Upper lobe of left lung (tissue), 6 donors: ENCODE measurements at places on chromosomes 3 and 15.

DNA sequence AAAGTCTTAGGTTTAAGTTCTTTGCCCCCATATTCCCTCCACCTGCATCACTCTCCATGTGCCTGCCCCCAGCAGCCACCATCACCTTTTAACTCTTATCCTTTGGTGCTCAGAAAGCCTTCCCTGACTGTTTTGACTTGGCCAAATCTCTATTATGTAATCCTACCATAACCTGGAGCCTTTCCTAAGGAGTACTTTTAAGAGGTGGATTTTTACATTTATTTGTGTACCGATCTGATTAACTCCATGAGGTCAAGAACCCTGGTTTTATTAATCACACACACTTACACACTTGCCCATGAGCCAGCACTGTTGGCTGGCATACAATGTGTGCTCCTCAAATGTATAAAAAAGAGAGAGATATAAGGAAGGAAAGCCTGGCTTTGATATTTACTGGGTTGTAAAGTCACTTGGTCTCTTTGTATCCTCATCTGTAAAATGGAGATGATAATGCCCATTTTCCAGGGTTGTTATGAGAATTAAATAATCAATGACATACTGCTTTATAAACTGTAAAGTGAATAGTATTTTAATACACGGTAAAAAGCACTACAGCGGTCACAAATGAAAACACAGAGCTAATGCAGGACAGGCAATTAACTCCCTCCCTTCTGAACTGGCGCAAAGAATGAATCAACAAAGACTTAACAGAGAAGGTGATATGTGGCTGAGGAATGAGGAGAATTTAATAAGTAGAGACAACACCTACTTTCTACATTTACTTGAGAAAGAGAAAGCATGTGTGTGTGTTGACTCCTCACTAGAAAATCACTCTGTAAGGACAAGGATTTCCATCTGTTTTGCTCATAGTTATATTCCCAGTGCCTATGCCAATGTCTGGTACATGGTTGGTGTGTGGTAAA is 45.4 kb downstream of the ATP13A4 start:
- no peak for DNase-seq

DNA sequence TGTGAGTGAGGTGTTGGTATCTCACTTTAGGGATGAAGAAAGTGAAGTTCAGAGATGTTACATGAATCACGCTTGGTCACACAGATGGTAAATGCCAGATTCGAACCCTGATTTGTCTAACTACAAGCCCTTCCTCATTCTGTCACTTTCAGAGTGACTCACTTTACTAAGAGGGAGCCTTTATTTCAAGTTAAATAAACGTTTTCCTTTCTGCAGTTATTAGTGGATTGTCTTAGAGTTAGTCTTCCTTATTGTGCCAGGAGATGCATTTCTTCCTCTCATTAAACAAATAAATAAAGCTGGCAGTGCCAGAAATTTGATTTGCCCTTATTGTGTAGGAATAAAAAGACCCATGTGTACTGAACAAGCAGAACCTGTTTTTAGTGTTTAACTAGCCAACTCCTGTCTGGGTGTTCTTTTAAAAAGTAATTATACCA is 162.5 kb downstream of the AKAP13 start:
- no peak for DNase-seq

- no peak for DNase-seq
Measured at GRCh38 chr15:53000409-53000808, 210.3 kb upstream of the ONECUT1 start.

DNA sequence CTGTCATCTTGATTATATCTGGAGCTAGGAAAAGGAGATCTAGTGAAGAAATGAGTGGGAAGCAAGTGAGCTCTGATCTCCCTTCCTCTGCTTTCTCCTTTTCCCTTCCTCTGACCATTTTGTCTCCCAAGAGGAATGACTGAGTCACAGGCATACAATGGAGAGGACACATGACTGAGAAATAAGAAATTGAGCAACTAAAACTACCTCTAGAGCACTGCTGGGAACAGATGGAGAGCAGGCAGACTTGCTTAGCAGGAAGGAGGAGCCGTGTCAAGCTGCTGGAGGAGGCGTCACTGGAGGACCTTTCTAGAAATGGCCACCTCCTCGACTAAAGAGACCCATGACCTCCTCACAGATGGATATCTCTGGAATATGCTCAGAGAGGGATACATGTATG is 66.9 kb upstream of the MYO5C start:
- no peak for DNase-seq

DNA sequence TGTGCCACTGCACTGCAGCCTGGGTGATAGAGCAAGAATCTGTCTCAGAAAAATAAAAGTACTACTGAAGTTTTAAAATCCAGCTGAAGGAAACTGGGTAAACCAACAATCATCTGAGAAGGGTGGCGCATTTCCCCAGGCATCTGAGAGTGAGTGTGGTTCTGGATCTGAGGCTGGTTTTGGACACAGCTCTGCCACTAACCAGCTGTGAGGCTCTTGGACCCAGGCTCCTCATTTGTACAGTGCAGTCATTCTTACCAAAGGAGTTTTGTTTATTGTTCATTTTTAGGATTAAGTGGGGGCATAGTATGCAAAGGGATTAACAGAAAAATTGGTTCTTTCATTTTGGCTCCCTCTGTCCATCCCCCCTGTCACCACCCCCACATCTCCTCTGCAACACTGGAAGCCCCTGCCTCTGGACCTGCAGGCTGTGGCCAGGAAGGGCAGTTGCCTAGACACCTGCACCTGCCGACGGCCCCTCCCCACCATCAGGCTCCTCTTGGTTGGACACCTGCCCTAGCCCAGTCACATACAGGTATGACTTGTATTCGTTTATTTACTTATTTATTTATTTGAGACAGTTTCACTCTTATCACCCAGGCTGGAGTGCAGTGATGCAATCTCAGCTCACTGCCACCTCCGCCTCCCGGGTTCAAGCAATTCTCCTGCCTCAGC is 8.8 kb downstream of the NUP210 start:
- DNase-seq, result no peak

DNA sequence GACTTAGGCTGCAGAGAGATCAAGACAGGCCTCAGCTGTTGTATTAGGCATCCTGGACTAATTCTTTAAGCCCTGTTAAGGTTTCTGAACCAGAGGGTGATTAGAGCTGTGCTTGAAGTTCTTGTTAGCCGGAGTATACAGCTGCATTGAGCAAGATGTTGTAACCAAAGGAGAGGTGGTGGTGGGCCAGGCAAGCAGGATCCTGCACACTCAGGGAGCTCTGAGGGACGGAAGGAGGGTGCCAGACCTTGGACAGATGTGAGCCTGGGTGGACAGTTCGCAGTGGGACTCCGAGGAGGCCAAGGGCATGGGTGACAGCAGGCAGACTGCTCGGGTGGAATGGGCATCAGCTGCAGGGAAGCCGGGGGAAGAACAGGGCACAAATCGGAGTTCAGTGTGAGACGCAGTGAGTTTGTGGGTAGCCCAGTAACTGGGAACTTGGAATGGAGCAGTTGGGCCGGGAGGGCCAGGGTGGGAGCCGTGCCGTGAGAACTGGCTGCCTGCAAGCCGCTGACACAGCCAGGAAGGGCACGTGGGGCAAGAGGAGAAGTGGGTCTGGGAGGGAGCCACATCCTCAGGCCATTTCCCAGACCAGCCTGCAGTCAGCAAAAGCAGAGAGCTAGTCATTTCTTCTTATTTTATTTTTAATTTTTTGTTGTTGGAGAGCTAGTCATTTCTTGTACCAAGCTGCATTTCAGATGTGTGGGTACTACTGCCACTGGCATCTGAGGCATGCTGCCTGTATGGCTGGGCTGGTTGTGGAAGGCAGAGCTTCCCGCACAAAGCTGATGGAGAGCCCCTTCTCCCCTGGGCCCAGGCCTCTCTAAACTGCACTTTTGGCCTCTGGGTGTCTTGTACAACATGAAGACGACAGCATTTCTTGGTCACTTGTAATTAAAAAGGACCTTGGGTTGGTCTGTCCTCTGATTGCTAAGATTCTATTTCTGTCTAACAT is 61.0 kb downstream of the PGPEP1L start:
- DNase-seq, result no peak

GRCh38 chr15:35545316-35545823 is 595 bp downstream of the DPH6 start:
- peak; percentile 58 for DNase-seq

DNA sequence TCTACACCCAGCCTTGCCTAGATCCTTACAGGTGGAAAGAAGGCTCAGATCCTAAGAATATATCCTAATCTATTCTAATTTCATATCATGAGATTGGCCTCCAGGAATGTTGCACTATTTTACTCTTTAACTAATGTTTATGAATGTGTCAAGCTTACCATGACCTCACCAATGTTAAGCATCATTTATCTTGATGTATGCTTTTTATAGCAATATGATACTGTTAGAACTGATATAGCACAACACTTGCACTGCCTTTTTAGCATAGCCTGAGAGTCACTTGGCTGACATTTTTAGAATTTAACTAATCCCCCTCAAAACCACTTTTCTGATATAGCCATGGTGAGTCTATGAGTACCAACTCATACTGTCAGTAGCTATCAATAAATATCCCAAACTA is 191.5 kb upstream of the NR2F2 start:
- DNase-seq, result no peak

GRCh38 chr3:8990266-8991215 is 27.3 kb upstream of the RAD18 start:
- DNase-seq, result peak; percentile 67

- DNase-seq, result no peak
Measured at GRCh38 chr3:197270558-197271317, 27.7 kb downstream of the DLG1 start.

- DNase-seq, result no peak
Measured at GRCh38 chr3:113685124-113685523, 11.3 kb downstream of the USF3 start.

- DNase-seq, result no peak
Measured at GRCh38 chr15:39860200-39860599, 59.9 kb downstream of the GPR176 start.

DNA sequence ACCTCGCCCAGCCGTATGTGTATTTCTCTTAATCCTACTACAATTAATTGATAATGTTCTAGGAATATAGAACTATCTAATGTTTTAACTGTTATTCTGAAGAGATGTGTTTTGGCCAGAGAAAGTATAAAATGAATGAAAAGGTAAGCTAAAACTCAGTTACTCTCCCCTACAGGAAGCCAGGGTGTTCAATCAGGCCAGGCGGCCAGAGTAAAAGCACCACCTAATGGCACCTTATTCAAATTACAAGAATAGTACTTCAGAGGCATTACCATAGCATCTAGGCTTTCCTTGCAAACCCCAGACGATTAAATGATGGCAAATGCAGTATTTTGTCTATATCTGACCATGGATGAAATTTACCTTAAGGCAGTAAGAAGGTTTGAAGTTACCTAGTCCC is 10.4 kb downstream of the SLC12A8 start:
- DNase-seq, result no peak

GRCh38 chr3:160860346-160860745 is 104.3 kb downstream of the PPM1L start:
- no peak for DNase-seq

- DNase-seq, result no peak
Measured at GRCh38 chr3:98530676-98531075, 1.1 kb upstream of the GPR15 start.

- no peak for DNase-seq
Measured at GRCh38 chr3:16831846-16832245, 52.9 kb upstream of the PLCL2 start.

- no peak for DNase-seq
Measured at GRCh38 chr3:125112981-125113380, 57.2 kb upstream of the HEG1 start.

DNA sequence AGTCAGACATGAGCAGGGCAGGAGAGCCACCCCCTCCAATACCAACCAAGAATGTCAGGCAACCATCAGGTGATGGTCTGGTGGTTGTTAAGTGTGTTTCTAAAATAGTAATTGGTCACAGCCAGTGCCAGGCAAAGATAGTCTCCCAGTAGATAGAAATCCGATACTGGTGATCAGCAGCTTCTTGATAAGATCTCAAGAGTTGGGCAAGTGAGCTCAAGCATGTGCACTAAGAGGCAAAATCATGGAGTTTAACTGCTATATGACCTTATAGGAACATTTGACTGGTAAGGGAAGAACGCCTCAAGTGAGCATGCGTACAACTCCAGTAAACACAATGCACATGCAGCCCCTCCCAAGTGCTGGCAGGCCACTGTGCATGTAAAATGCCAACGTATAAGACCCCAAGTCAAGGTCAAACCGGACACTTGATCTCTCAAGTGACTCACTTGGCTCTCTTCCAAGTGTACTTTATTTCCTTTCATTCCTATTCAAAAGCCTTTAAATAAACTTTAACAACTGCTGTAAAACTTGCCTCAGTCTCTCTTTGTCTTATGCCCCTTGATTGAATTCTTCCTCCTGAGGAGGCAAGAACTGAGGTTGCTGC is 36.0 kb upstream of the CBLB start:
- DNase-seq, result no peak

- DNase-seq, result no peak
Measured at GRCh38 chr3:128906804-128907525, 27.5 kb downstream of the ACAD9 start.
